Caki2 (cell line): ENCODE measurements at places on chromosomes 3 and 15. TPM values are rescaled to one million over a fixed set of nuclear protein-coding genes. Genes with fewer than 3 reads are reported as not detected.

The PSTPIP1 gene
- total RNA-seq = not detected in 2 replicates

The EFHB gene
- total RNA-seq = 1.6 and 1.8 TPM in 2 replicates

The RARRES1 gene
- total RNA-seq = not detected in 2 replicates

The DUOXA2 gene
- total RNA-seq = not detected in 2 replicates

The CHRNA5 gene
- 9.0 and 44.5 TPM in 2 replicates for total RNA-seq

The PLXND1 gene
- total RNA-seq = 29.0 and 74.1 TPM in 2 replicates

The SHQ1 gene
- total RNA-seq = 9.0 and 10.6 TPM in 2 replicates

The CP gene
- total RNA-seq = 10.9 and 30.7 TPM in 2 replicates

The STRA6 gene
- total RNA-seq = 14.9 and 17.7 TPM in 2 replicates

The KCNMB2 gene
- total RNA-seq = not detected in 2 replicates

The AADACL2 gene
- total RNA-seq = not detected in 2 replicates

The ALDH1L1 gene
- 2.6 and 5.9 TPM in 2 replicates for total RNA-seq

The RARB gene
- total RNA-seq = 25.6 and 29.9 TPM in 2 replicates

The GPR27 gene
- 9.0 and 12.1 TPM in 2 replicates for total RNA-seq

The ACSBG1 gene
- not detected in 2 replicates for total RNA-seq

The FAM107A gene
- not detected in 2 replicates for total RNA-seq

The ANKRD63 gene
- not detected in 2 replicates for total RNA-seq

The ETFA gene
- total RNA-seq = 221 and 246 TPM in 2 replicates

The AGBL1 gene
- not detected in 2 replicates for total RNA-seq

The GASK1A gene
- 0.24 TPM in 1 of 2 replicates, not detected in the other for total RNA-seq

The MEX3B gene
- total RNA-seq = 5.5 and 7.4 TPM in 2 replicates

The SPTSSB gene
- not detected in 2 replicates for total RNA-seq

The KNL1 gene
- 9.9 and 19.8 TPM in 2 replicates for total RNA-seq

The FOXL2 gene
- total RNA-seq = not detected in 2 replicates

The BFSP2 gene
- total RNA-seq = not detected in 2 replicates

The ARPP21 gene
- total RNA-seq = 0.41 TPM in 1 of 2 replicates, not detected in the other

The HRH1 gene
- total RNA-seq = 6.4 and 9.4 TPM in 2 replicates
